ENCODE measurements at places on chromosomes 6 and 20.

GRCh38 chr20:9500121-9500520 lies 14.3 kb upstream of the LAMP5 start:
- DNase-seq = no peak

DNA sequence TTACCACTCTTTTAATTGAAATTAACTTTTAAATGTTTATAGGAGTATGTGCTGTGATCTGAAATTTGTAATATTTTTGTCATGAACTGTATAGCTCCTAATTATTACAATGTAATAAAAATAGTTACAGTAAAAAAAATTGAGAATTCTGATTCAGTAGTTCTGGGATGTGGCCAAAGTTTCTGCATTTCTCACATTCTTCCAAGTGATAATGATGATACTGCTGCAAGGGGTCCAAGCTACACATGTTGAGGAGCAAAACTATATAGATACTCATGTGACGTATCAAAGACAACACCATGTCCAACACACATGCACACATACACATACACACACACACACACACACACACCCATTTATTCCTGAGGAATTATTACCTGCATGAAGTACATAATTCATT lies 71.0 kb upstream of the FAM83B start:
- DNase-seq = no peak

GRCh38 chr20:1438361-1438760 lies 28.3 kb downstream of the NSFL1C start:
- DNase-seq = no peak

- no peak for DNase-seq
Measured at GRCh38 chr6:44028789-44029310, 98.4 kb downstream of the MRPL14 start.

DNA sequence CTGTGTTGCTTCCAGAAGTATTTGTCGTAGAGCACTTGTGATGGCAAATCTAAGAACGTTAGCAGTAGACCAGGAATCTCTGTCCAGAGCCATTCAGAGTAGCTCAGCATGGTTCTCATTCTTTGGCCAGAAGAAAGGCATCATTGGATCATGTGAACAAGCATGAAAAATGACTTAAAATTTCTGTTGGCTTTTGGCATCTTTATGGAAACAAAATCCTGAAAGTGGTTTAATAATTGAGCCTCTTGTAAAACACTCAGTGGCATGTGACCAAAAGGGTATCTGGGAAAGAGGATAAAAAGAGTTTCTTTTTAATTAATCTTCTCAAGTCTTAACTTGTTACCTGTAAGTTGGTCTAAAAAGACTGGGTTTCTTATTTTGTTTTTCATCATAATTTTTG lies 55.2 kb downstream of the PTPN1 start:
- no peak for DNase-seq

DNA sequence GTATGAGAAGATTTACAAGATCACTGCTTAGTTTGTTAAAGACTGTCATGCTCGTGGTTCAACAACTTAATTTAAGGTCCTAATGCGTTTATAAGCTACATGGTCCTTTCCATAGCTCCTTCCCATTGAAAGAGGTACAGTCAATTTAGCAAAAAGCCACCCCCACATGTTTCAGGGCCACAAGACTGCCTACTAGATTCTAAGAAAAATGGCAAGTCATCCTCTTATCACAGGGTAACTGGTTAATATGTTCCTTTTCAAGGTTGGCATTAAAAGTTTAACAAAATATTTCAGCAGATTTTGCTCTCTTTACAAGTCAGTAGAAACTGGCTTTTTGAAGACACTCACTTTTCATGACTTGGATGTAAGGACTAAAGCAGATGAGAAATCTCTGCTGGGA lies 15.7 kb downstream of the GSTA3 start:
- no peak for DNase-seq

GRCh38 chr6:169813969-169814368 lies 62.5 kb downstream of the ERMARD start:
- DNase-seq = no peak

GRCh38 chr6:139583420-139583819 lies 209.0 kb upstream of the CITED2 start:
- DNase-seq = no peak

DNA sequence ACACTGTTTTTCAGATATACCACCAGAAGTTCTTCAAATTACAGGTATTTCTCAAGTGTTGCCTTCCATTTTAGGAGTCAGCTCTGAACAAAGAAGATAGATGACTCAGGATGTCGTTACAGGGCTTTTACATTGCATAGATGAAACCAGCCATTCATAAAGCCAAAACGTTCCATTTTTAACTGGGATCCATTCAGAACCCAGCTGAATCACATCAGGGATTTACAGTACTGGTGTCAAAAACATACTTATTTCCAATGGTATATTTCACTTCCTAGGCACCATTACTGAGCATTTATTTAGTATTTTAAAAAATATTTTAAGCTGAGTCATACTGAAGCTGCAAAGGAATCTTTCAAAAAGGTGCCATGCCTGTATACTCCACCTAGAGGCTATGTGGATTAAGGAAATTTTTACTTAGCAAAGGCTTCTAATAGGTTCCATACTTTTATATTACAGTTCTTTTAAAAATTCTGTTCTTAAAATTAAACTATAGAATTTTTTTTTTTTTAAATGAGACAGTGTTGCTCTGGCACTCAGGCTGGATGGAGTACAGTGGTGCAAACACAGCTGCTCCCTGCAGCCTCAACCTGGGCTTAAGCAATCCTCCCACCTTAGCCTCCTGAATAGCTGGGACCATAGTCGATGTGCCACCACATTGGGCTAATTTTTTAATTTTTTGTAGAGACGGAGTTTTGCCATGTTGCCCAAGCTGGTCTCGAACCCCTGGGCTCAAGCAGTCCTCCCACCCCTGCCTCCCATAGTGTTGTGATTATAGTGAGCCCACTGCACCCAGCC lies 2.6 kb downstream of the ASF1A start:
- DNase-seq = no peak

DNA sequence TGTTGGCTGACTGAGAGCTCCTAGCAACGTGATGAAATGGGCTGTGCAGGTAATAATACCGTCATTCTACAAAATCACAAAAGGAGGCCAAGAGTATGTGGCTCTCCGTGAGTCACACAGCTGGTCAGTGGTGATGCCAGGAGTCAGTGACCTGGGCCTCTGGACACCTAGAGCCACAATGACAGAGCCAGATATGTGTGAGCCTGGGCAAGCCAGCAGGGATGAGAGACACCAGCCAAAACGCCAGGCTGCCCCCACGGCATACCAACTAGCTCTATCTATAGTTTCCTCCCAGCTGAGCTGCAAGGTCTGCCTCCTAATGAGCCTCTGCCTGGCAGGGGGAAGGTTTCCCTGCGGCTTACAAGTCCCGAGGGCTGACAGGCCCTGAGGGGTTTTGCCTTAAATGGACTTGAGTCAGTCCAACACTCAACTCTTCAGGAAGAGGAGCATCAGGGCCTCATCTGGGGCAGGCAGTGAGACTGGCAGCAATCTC lies 70.0 kb downstream of the CPNE5 start:
- DNase-seq = no peak

- DNase-seq = no peak
Measured at GRCh38 chr20:52372169-52372568, 180.6 kb upstream of the ZFP64 start.

GRCh38 chr6:34445313-34445860 lies 19.5 kb upstream of the RPS10 start:
- DNase-seq = no peak

- DNase-seq = no peak
Measured at GRCh38 chr20:20018366-20018765, 1.2 kb downstream of the NAA20 start.

GRCh38 chr6:154805288-154805911 lies 72.2 kb downstream of the SCAF8 start:
- DNase-seq = peak; percentile 11

DNA sequence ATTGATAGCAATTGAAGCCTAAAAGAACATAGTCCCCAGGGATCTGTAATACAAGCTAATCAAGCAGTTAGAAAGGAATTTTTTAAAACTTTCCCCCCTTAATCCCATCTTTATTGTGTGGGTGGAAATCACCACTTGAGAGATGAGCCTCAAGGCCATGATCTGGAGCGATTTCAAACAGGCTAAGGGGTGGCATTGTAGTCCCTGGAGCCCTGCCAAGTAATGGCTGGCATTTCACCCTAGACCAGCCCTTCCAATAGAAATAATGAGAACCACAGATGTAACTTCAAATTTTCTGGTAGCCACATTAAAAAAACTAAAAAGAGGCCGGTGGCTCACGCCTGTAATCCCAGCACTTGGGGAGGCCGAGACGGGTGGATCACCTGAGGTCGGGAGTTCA lies 46.9 kb downstream of the PRDM1 start:
- no peak for DNase-seq

DNA sequence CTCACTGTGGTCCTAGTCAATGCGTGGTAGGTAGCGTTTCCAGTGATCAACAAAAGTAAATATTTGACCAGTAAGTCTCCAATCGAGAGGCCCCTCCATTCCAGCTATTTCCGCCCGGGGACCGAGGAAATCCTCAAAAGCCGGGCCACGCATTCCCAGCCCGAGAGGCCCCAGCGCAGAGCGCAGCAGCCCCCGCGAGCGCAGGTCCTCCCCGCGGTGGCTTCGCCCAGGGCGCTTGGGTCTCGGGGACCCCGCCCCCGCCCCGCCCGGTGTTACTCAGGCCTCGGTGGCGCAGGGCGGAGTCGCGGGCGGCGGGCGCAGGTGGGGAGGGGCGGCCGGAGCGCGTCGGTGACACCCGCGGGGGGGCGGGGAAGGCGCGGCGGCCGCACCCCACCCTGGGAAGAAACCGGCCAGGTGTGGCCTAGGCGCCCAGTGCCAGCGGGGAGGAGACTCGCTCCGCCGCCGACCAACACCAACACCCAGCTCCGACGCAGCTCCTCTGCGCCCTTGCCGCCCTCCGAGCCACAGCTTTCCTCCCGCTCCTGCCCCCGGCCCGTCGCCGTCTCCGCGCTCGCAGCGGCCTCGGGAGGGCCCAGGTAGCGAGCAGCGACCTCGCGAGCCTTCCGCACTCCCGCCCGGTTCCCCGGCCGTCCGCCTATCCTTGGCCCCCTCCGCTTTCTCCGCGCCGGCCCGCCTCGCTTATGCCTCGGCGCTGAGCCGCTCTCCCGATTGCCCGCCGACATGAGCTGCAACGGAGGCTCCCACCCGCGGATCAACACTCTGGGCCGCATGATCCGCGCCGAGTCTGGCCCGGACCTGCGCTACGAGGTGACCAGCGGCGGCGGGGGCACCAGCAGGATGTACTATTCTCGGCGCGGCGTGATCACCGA lies at the start of gene DSP:
Gene DSP, plus strand, starts transcription at position 497 of the 890 bp plus-strand sequence. Its CDS starts 245 bp downstream, at position 742.
- peak; percentile 68 for DNase-seq

Measured in NCI-H2171 (cell line).